ENCODE measurements at places on chromosomes 5 and 9.
A peak's percentile ranks its signal among the peaks of the same experiment; 100 is the strongest.

GRCh38 chr5:177334155-177334551 is 17.3 kb downstream of the LMAN2 start:
- H3K36me3 ChIP-seq, result peaks cover 24% of the 10 kb centered on the region
- H3K4me3 ChIP-seq, result no peak overlapping the region
- no peaks in the 10 kb centered on the region for H3K27me3 ChIP-seq
- no peak overlapping the region for H3K27ac ChIP-seq
- no peak for DNase-seq

GRCh38 chr5:91171322-91171721 is 211.8 kb downstream of the ARRDC3 start:
- DNase-seq, result no peak
- H3K27me3 ChIP-seq, result no peaks in the 10 kb centered on the region
- peaks cover 17% of the 10 kb centered on the region for H3K4me1 ChIP-seq

GRCh38 chr5:79173626-79174025 is 62.0 kb downstream of the BHMT start:
- H3K27me3 ChIP-seq, result peaks cover 2% of the 10 kb centered on the region
- H3K27ac ChIP-seq, result no peak overlapping the region
- H3K4me1 ChIP-seq, result no peaks in the 10 kb centered on the region
- no peak overlapping the region for H3K4me3 ChIP-seq
- no peak for DNase-seq

GRCh38 chr5:55123365-55123764 is 20.9 kb downstream of the GZMA start:
- peaks cover 11% of the 10 kb centered on the region for H3K4me1 ChIP-seq
- peaks cover 9% of the 10 kb centered on the region for H3K27me3 ChIP-seq
- DNase-seq, result no peak
- no peak overlapping the region for H3K27ac ChIP-seq

DNA sequence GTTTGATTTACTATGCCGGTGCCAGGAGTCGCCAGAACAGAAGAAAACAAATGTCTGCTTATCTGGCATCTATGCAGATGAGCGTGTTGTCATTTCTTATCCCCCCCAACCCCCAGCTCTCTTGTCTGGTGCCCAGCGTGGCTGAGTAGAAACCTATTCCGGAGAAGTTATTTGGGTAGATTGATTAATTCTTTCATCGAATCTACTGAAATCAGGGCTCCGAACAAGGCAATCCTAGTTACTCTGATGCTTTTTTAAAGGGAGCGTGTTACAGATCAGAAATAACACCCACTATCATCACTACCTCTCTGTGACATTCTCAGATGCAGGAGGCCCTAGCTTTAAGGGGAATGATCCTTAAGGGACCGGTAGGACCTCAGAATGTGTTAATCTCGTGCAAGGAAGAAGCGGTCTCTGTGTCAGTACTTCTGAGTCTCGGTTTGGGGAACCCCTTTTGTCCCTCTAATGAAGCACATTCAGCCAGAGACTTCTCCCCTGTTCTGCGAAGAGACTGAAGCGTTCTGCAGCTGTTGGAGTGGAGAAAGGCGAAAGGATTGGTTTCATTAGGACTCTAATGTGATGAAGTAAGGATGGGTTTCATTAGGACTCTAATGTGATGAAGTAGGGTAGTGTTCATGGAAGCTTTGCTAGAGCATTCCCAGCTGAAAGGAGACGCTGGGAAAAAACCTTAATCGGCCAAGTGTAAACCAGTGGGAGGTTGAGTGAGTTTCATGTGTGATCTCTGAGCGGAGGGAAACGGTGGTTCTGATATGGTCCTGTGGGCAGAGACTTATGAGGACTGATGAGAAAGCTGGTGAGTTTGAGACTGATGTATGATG is 1.5 kb downstream of the PIP5K1B start:
- peaks cover 61% of the 10 kb centered on the region for H3K27me3 ChIP-seq
- H3K4me3 ChIP-seq, result peak overlapping the region; percentile 86
- no peak for DNase-seq
- H3K36me3 ChIP-seq, result no peaks in the 10 kb centered on the region

DNA sequence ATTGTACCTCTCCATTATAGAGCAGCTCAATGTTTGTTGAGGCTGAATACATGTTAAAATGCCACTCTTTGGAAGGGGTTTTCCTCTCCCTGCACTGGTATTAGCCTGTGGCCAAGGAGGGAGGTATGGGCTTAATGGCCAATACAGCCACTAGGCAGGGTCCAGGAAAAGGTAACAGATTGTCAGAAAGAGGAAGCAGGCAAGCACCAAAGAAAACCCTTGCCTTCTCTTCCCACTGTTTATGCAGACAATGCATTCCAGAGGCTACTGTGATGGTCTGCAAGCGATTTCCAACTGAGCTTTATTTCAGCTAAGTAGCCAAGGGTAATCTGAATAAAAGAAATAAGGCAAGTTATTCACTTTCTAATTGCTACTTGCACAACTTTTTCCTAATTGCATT is 95.3 kb upstream of the SLC27A6 start:
- H3K36me3 ChIP-seq, result no peaks in the 10 kb centered on the region
- DNase-seq, result no peak
- H3K27me3 ChIP-seq, result peaks cover 2% of the 10 kb centered on the region
- H3K4me1 ChIP-seq, result no peaks in the 10 kb centered on the region
- no peak overlapping the region for H3K27ac ChIP-seq
- no peak overlapping the region for H3K4me3 ChIP-seq

- H3K27ac ChIP-seq, result no peak overlapping the region
- H3K27me3 ChIP-seq, result peaks cover 35% of the 10 kb centered on the region
- no peak for DNase-seq
- no peaks in the 10 kb centered on the region for H3K36me3 ChIP-seq
- H3K4me3 ChIP-seq, result peak overlapping the region; percentile 24
- H3K4me1 ChIP-seq, result peaks cover 7% of the 10 kb centered on the region
Observed at GRCh38 chr5:146313027-146313426, 25.6 kb upstream of the POU4F3 start.

GRCh38 chr9:122228191-122228567 is 578 bp downstream of the LHX6 start:
- no peak overlapping the region for H3K27ac ChIP-seq
- H3K4me3 ChIP-seq, result peak overlapping the region; percentile 48
- H3K27me3 ChIP-seq, result peaks cover 33% of the 10 kb centered on the region
- peaks cover 2% of the 10 kb centered on the region for H3K4me1 ChIP-seq

DNA sequence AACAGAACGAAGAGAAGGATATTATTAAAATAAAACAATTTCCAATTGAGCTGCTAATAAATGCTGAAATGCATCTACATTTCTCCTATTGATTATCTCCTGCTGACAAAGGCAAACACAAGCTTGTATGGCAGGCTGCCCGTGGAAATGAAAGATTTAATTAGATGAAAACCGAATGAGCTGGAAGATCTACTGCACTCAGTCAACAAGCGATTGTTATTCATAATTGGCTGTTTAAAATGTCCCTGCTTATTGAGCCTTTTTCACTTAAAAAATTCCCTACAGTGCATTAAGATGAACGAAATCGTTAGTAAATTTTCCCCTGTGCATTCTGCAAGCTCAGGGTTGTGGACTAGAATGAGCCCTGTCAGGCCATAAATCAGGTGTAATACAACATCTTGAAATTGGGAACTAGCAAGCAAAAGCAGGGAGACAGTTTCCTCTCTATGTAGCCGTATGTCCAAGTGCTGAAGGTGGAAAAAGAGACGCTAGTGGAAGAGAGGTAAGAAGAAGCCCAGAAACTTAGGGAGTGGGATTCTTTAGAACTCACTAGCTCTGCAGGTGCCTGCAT is 28.5 kb upstream of the KIF4B start:
- no peaks in the 10 kb centered on the region for H3K4me1 ChIP-seq
- no peak overlapping the region for H3K27ac ChIP-seq
- peaks cover 21% of the 10 kb centered on the region for H3K27me3 ChIP-seq
- no peak for DNase-seq

DNA sequence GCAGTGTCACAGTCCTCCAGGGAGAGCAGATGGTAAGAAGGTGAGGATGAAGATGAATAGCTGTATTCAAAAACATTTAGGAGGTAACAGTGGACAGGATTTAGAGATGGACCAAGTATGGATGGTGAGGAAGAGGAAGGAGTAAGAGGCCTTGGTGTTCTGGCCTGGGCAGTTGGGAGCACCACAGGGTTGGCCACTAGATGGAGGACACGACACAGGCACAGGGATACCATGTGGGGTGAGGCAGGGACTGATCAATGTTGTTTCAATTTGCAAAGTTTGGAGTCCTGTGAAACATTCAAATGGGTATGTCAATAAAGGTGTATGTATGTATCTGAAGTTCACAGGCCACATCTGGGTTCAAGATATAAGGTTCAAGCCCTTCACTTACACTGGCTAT is 141.1 kb upstream of the RASEF start:
- peaks cover 2% of the 10 kb centered on the region for H3K27me3 ChIP-seq
- peaks cover 5% of the 10 kb centered on the region for H3K4me1 ChIP-seq
- no peak overlapping the region for H3K27ac ChIP-seq
- H3K4me3 ChIP-seq, result no peak overlapping the region
- DNase-seq, result no peak
- no peaks in the 10 kb centered on the region for H3K36me3 ChIP-seq

Data from activated naive CD8-positive, alpha-beta T cell treated with anti-CD3 and anti-CD28 coated beads, Interleukin-2, amount 10 ng/mL, durations not matched to agents 7 days and 5 days (primary cell).